GM12892 (cell line): ENCODE measurements at places on chromosomes 12 and 14.

DNA sequence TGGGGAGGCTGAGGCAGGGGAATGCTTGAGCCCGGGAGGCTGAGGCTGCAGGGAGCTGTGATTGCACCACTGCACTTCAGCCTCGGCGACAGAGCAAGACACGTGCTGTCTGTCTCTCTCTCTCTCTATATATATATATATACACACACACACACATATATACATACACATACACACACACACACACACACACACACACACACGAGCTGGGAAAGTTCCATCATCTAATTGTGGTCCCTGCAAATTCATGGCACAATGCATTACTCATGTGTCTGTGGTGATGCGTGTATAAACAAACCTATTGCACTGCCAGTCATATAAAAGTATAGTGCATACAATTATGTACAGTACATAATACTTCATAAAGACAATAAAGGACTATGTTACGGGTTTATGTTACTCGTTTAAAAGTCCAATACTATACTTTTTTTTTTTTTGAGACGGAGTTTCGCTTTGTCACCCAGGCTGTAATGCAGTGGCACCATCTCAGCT, 36.6 kb downstream of the WDR89 start:
- DNase-seq, result no peak

DNA sequence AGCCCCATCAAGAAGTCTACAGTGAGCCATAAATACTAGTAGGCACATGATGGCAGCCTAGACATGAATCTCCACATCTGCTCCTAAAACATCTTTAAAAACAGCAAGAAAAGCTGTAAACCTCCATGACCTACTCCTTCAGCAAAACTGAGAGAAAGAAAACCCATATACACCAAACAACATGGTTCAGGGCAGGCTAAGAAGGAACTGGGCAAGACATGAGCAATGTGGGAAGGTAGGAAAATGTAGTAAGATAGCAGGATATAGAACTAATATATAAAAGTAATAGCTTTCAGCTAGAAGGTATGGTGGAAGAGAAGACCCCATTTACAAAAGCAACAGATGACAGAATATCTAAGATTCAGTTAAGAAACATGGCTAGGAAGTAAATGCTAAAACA, 88.8 kb downstream of the RPS6KA5 start:
- DNase-seq, result no peak

- DNase-seq, result no peak
Observed at GRCh38 chr14:101255765-101256125, 305.6 kb upstream of the DIO3 start.

GRCh38 chr14:35333797-35334743, 41.9 kb downstream of the PSMA6 start:
- DNase-seq, result no peak

GRCh38 chr14:69249603-69250002, 10.4 kb upstream of the GALNT16 start:
- DNase-seq, result no peak

GRCh38 chr12:89433634-89434033, 81.3 kb upstream of the DUSP6 start:
- no peak for DNase-seq

- no peak for DNase-seq
Observed at GRCh38 chr14:102335163-102335562, 15.6 kb downstream of the ZNF839 start.

GRCh38 chr14:91330096-91330696, 85.7 kb upstream of the GPR68 start:
- DNase-seq, result no peak

DNA sequence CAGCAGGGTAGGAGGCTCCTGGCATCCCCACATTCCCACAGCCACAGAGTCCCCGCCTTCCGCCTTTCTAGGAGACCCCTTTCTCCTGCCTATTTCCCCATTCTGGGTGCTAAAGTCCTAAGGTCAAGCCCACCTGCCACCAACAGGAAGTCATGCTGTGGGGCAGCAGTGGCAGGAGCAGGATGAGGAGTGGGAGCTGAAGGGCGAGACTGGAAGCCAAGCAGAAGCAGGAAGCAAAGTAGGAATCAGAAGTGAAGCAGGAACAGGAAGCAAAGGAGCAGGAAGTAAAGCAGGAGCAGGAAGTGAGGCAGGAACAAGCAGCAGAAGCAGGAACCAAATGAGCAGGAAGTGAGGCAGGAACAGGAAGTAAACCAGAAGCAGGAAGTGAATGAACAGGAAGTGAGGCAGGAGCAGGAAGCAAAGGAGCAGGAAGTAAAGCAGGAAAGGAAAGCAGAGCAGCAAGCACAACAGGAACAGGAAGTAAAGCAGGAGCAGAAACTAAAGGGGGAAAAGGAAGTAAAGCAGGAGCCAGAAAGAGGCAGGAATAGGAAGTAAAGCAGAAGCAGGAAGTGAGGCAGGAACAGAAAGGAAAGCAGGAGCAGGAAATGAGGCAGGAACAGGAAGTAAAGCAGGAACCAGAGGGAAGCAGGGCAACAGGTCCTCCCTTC, 38.3 kb upstream of the RIMBP2 start:
- DNase-seq, result no peak

- DNase-seq, result no peak
Observed at GRCh38 chr12:68067762-68068376, 78.6 kb downstream of the IFNG-AS1 start.

DNA sequence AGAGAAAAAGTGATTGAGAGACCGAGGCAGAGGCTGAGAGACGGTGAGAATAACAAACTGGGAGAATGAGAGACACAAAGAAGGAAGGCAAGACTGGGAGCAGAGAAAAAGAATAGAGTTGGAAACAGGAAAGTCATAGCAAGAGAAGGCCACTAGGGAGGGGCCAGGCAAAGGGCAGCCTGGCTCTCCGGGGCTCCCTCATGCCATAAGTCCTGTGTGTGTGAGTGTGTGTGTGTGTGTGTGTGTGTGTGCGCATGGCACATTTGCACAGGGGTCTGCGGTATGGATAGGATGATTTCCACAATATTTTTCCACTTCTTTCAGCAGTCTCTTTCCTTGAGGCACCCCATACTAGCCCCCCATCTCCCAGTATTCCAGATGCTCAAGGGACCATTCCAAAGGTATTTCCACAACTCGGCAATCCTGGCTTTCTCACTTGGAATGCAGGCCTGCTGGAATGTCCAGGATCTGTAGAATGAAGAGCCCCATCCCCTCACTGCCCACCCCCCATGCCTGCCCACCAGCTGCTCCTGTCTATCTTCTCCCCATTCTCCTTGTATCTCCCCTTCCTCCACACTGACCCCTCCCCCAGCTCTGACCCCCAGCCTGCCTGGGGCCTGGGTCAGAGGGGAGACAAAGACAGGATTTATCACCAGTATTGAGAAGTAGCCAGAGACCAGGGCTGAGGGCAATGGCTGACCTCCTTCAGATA, 9.0 kb downstream of the GPR84 start:
- DNase-seq, result no peak

- no peak for DNase-seq
Observed at GRCh38 chr12:57154804-57155434, 7.5 kb upstream of the LRP1-AS start.

GRCh38 chr12:104526320-104526719, 69.6 kb downstream of the CHST11 start:
- DNase-seq, result no peak

DNA sequence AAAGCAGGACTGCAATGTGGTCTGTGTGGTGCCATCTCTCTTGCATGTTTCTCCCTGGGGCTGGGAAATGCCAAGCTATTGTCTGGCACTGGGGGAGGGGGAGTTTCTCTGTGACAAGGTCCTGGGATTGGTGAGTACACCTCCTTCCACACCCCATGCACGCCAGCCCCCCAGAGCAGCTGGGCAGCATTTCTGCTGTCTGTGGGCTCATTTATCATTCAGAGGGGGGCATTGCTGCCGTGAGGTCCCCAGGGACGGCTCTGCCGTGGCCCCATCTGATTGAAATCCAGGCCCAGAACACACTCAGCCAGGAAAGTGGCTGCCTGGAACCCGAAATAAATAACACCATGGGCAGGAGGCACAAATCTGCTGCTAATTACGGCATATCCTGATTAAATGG, 12.6 kb upstream of the FAM222A start:
- DNase-seq, result no peak

DNA sequence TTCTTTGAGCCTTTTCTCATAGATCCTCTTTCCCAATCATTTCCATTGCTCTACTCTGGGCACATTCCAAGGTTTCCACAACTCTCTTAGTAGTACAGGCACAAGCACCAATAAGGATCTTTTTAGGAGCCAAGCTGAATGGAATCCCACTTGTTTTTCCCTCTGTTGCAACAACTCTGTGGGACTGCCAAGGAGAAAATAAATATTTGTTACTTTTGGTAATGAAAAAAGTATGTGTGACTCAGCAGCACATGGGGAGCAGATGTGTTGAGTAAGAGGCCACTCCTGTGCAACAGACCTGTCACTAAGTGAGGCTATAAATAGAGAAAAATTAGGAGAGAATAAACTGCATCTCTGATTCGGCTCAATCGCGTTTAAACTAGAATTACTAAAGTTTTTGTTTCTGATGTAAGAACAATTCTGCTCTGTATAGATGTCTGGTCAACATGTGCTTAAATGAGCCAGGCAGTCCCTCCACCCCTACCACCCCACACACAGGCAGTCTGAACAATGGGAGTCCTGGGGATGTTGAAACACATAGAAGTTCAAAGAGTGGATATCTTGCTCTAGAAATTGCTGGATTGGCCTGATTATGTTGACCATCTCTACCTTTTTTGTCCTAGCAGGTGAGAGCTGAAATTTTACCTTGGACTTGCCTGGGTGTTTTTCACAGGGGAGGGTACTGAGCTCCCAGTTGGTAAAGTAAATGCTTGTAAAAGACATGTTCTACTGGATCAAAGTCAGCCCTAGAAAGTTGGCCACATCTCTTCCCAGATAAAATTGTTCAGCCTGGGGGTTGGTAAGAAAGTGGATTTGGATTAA, 244.3 kb upstream of the NOVA1 start:
- DNase-seq, result no peak
